ENCODE measurements at places on chromosomes 13 and 19.

GRCh38 chr13:64371045-64371444 lies 2859.1 kb downstream of the PCDH9 start:
- no peak for DNase-seq

DNA sequence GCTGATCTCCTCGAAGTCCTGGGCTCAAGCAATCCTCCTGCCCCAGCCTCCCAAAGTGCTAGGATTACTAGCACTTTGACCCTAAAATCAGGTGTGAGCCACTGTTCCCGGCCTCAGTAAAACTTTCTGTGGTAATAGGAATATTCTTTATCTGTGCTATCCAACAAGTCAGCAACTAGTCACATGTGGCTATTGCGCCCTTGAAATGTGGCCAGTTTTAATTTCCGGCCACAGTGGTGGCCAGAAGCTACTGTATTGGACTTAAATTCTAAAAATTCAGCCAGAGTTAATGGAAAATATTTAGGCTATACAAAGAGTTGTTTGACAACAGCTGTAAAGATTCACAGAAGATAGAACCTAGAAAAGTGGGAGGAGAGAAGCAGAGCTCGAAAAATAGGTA lies 30.0 kb downstream of the KEAP1 start:
- no peak for DNase-seq

DNA sequence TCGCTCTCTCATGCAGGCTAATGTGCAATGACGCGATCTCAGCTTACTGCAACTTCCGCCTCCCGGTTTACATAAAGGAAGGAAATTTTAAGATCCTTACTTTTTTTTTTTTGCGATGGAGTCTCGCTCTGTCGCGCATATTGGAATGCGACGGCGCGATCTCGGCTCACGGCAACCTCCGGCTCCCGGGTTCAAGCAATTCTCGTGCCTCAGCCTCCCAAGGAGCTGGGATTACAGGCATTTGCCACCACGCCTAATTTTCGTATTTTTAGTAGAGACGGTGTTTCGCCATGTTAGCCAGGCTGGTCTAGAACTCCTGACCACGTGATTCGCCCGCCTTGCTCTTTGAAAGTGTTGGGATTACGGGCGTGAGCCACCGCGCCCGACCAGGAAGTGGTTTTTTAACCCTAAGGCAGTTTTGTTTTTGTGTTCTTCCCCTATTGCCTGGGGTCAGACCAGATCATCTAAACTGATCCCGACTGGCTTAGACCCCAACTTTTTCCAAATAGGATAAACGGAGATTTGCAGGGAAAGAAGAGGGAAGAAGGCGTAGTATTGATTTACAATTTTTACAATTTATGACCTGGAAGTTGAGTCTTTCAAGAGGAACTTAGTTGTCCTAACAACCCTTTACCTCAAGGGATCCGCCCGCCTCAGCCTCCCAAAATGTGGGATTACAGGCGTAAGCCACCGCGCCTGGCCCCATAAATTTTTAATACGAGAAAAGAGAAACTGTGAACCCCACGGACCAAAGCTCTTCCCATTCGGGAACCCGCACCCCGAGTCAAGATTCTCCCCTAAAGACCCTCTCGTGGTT lies 142.0 kb downstream of the ZNF737 start:
- DNase-seq: peak; percentile 16

DNA sequence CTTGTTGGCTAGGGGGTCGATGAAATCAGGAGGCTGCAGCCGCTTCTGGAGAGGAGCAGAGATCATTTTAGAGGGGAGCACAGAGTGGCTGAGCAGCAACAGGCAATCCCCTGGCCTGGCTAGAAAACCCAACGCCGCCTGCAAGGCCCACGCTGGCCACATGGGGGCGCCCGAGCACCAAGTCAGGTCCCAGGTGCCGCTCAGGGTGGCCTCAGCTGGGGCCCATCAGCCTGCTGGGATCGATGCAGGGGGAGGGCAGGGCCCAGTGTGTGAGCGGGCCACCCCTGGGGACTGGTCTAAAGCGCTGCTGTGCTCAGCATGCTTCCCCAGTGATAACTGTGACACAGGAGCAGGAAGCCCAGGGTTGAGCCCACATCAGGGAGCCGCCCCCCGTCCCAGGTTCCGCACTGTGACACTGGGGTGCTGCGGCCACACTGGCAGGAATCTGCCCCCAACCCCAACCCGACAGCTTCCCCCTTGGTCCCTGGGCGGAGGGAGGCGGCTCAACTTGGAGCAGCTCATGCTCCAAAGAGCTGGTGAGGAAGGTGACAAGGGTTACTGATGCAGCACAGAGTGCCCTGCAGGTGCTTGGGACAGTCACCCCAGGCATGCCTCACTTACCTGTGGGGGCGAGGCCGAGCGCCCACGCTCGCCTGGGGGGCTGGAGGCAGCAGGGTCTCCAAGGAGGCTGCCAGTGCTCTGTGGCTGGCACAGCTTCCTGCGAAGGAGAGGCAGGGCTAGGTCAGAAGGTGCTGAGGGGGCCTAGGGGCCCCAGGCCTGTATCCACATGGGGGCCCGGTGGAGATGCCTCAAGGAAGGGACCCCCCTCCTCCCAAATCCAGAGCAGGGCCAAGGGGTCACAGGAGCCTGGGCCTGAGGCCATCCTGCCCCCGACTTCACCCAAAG lies 13.3 kb upstream of the ISYNA1 start:
- DNase-seq: peak; percentile 76

GRCh38 chr19:16957855-16958254 lies 68.8 kb downstream of the CPAMD8 start:
- DNase-seq: no peak

DNA sequence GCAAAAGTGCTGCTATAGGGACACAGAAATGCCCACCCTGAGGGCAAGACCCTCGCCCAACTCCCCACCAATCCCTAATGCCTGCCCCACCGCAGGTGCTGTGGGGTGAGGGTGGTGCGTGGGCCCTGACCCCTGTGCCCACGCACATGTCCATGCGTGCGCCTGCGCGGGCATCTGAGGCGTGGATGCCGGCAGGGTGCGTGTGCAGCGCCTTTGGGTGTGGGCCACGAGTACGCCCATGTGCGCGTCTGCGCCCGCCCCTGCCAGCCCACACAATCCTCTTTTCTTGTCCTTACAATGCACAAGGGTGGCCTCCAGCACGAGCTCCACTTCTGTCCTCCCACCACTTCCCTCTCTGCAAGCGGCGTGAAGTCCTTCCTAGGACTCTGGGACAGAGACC lies 14.3 kb downstream of the FUT6 start:
- DNase-seq: no peak

- no peak for DNase-seq
These were observed 6.7 kb upstream of the MYCBP2 start for GRCh38 chr13:77333594-77333993.

GRCh38 chr13:49113526-49114286 lies 106.4 kb upstream of the MLNR start:
- peak; percentile 11 for DNase-seq

DNA sequence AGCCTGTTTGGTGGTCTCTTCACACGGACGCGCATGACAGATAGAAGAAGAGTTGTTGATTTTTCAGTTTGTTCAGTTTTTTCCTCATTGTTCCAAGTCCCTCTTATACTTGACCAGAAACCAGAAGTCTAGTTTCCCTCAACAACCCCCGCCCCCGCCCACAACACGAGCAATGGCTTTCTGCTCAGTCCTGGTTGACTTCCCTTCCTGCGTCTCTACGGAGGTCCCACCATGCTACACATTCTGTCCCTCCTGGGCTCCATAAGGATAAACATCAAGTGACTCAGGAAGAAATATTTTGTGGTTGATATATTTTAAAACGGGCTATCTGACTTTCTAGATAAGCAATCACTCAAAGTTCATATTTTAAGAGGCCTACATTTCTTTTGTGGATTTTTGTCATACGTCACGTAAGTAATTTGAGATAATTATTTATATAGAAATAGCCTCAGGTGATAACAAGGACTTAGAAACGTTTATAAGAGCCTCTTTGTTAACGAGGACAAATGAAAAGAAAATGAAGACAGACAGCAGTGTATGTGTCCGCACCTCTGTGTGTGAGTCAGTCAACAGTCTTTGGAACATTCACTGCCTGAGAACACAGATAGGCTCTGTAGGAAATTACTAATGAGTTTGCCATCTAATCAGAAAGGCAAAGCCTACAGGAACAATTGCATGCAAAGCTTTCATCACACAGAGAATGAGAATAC lies 214.4 kb downstream of the RAP2A start:
- DNase-seq: no peak

- DNase-seq: peak; percentile 51
These were observed 37.4 kb downstream of the SCGB2B2 start for GRCh38 chr19:34639491-34640085.

DNA sequence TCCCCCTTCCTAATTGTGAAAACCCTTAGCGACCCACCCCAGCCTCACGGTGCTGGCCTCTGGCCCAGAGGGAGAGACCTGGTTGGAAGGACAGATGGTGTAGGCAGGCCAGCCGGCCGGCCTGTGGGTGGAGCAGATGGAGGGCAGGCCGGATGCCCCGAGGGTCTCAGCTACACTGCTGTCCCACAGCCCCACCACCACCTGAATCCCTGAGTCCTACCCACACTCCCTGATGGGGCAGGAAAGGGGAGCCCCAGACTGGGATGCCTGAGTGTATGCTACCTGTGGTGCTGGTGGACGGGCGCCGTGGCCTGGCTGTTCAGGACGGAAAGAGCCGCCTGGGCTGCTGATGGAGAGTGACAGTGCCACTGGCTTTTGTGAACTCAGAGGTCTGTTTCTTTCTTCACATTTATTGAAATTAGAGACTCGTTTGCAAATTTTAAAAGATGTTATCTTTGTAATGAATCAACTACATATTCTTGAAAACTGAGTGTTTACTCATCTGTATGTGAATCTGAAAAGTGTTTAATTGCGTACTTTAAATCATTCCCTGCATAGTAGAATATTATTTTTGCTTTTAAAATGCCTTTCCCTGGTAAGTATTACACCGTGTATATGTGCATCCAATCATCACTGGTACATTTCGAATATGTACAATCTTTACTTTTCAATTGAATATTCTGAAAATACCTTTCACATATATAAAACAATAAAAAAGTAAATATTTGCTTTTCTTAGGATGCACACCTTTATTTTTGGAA lies 35.7 kb downstream of the TFDP1 start:
- DNase-seq: no peak

DNA sequence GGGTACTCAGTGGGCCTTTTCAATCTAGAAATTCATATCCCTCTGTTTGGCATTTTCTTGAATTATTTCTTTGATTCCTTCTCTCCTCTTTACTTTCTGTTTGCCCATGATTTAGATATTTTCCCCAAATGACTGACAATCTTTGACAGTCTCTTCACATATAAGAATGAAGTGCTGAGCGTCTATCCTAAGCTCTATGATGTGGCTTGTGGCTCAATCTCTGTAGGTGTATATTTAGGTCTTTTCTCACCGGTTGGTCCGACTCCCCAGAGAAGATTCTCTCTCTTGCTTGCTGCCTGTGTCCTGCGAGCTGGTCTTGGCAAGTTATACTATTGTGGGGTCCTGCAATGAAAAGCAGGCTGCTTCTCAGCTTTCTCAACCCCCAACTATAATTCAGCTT lies 29.0 kb downstream of the FLT3 start:
- no peak for DNase-seq

GRCh38 chr13:33092073-33092987 lies 76.1 kb downstream of the KL start:
- no peak for DNase-seq

DNA sequence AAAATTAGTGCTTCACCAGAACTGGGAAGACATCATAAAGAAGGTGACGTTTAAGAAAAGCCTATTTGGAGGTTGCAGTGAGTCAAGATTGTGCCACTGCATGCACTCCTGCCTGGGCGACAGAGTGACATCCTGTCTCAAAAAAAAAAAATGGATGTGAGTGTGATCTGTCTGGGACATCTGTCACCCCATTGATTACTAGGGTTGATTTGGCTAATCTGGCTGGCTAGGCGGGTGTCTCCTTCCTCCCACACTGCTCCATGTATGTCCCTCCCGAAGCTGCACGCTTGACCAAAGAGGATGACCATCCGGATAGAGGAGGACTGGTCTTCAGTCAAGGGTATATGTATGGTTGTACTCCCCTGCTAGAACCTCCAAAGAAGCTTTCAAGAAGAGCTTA lies 2.6 kb downstream of the GTF2F2 start:
- DNase-seq: no peak

DNA sequence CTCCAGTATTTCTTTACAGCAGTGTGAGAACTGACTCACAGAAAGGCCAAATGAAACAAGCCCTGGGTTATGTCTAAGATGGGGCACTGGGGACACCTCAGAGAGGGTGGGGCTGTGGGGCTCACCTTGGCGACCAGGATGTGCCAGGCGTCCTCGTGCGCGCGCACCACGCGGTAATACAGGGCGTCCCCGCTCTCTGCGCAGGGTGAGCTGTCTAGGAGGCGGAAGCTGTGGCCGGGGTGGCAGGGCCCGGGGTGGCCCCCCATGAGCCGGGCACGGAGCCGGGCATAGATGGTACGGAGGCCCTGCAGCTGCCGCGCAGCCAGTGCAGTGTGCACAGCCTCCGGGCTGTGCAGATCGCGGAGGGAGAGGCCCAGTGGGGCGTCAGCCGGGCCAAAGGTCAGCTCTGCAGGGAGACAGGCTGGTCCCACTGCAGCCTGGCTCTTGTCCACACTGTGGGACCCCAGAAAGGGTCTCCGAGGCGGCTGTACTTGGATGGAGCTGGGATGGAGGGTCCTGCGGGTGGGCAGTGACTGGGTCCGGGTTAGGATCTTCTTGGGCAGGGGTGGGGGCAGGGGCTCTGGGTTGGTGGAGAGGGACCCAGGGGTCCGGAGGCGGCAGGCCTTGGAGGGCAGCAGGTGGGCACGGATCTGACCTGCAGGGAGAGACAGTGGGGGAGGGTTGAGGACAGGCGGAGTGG lies 3.4 kb downstream of the PEAK3 start:
- DNase-seq: no peak

DNA sequence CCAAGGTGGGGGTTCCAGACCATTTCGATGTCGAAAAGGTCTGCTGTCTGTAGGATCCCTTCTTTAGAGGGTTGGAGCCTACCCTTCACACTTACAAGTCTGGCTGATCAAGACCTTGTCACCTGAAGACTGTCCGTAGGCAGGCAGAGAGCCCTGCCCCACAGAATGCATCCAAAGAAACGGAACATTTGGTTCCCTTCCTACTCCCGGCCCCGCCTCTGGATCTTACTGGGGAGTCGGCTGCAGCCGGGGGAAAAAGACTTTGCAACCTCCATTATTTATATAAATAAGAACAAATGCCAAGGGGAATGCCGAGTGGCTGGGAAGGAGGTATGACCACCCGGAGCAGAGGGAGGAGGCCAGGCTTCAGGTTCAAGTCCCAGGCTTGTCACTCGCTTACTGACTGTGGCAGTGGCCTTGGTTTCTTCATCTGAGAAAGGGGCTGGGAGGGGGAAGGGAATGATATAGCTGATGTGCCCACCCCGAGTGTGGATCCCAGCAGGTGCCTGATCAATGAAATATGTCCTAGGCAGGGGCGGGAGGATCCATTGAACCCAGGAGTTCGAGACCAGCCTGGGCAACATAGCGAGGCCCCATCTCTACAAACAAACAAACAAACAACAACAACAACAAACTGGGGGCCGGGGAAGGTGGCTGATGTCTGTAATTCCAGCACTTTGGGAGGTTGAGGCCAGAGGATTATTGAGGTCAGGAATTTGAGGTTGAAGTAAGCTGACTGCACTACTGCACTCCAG lies 48.7 kb downstream of the RFX2 start:
- DNase-seq: no peak

DNA sequence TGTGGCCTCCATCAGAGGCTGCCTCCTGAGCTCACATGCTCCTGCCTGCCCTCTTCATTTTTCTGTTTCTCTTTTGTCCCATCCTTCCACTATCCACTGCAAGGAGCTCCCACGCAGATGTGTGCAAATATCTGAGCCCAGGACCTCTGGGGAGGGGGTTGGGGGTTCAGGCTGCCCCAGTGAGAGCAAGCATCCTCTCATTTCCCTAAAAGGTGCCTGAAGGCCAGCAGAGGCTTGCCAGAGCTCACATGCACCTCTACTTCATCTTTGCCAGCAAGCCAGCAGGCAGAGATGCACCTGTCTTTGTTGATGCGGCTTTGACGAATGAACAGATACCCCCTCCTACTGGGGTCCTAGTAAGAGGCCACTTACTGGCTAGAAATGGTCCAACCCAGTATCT lies 128.8 kb downstream of the FGF9 start:
- DNase-seq: no peak

Data from CD4-positive, CD25-positive, alpha-beta regulatory T cell (primary cell).